ENCODE measurements at places on chromosomes 4 and X.

DNA sequence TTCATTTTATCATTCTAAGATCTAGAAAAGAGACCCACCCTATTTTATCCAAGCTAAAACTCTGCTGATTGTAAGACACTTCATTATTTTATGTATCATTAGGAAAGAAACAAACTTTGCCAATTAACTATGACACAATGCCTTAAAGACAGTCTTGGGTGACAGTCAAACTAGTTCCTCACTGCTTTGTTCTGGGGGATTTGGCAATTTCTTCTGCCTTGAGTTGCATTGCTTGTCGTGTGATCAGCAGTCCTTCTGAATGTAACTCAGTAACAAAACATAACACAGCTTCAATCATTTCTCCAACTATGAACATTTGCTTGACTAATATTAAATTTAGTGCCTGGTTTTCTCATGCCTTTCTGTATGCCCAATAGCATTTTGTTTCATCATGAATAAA, 577.9 kb upstream of the DIPK2B start:
- no peak for DNase-seq

- DNase-seq, result no peak
These were observed 108.3 kb downstream of the DCTD start for GRCh38 chr4:182808673-182809416.

DNA sequence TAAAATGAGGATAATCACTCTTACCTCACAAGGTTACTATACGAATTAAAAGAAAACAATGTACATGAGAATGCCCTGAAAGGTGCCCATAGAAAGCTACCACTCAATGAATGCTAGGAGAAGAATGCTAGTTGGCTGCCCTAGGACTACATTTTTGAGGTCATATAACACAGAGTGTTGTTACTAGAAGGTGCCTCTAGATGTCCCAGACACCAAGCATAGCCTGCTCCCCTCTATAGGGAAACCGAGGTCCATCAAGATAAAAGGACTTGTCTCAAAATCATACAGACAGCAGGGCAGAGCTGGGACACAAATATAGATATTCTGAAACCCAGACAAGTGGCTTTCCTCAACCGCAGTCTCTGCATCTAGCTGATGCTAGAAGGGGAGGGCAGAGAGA, 147.0 kb upstream of the ARHGEF9 start:
- no peak for DNase-seq

GRCh38 chrX:13092455-13092941, 48.1 kb upstream of the FAM9C start:
- DNase-seq, result no peak

DNA sequence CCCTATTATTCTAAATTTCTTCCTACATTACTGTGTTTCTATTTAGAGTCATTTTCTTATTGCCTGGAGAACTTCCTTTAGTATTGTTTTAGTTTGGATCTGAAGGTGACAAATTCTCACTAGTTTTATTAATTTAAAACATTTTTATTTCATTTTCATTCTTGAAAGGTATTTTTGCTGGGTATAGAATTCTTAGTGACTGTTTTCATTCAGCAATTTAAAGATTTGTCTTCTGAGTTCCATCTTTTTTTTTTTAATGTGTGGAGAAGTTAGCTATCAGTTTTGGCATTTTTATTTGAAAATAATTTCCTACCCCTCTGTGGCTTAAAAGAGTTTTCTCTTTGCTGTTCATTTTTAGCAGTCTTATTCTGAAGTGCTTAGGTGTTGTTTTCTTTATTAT, 169.2 kb downstream of the FRAS1 start:
- no peak for DNase-seq

- no peak for DNase-seq
These were observed 65.3 kb downstream of the PALLD start for GRCh38 chr4:168562041-168562571.

- DNase-seq, result no peak
These were observed 324.4 kb downstream of the FAT4 start for GRCh38 chr4:125639182-125639621.
